ENCODE measurements at places on chromosomes 12 and 14.

DNA sequence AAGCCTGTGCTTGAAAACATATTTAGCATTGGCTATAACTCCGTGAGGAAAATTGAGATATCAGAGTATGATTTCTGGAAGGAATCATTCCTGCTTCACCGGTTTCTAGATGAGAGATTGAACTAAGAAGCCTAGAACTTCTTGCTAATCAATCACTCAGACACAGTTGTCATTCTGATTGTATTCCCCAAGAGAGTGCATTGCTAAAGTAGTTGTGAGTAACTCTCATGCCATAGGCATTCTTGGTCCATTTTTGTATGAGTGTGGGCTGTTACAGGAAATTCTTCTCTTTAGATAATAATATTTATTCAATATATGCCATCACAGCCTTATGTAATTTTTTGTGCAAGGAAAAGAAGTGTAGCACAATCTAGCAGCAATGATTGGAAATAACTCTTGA is 893.3 kb upstream of the MDGA2 start:
- DNase-seq: no peak

GRCh38 chr12:131830335-131830913 is 2.2 kb downstream of the MMP17 start:
- DNase-seq: peak; percentile 73

- no peak for DNase-seq
Observed at GRCh38 chr12:11962860-11963259, 107.9 kb upstream of the BCL2L14 start.

DNA sequence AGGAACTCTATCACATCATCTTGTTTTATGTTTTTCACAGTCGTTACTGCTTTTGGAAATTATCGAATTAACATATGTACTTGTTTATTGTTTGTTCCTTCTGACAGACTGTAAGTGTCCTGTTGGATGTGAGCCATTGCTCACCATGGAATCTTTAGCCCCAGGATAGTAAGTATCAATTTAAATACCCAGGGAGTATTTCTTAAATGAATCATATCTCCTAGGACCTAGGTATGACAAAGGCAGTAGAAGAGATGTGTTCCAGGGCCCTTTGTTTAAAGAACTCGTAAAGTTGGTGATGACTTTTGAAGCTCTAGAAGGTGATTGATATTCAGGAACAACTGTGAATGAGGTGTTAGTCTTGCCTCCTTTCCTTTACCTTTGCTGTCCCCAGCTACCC is 30.3 kb upstream of the STRAP start:
- no peak for DNase-seq

- no peak for DNase-seq
Observed at GRCh38 chr12:116306506-116306905, 29.0 kb upstream of the MED13L start.
